ENCODE measurements at places on chromosomes 13 and 19. TPM values are rescaled to one million over a fixed set of nuclear protein-coding genes. Genes with fewer than 3 reads are reported as not detected.

KLK7 gene
- total RNA-seq, result not detected

ERCC5 gene
- total RNA-seq, result 28.4 TPM

IGFL2 gene
- total RNA-seq, result not detected

SMIM24 gene
- total RNA-seq, result not detected

ACTL9 gene
- not detected for total RNA-seq

ARRDC5 gene
- total RNA-seq, result not detected

F7 gene
- not detected for total RNA-seq

RAB3A gene
- total RNA-seq, result 2.7 TPM

MLNR gene
- not detected for total RNA-seq

ADGRE2 gene
- 0.66 TPM for total RNA-seq

MAST1 gene
- 5.6 TPM for total RNA-seq

CYP4F2 gene
- total RNA-seq, result not detected

All from SJCRH30 (cell line).